ENCODE measurements at places on chromosomes 1 and 21. TPM values are rescaled to one million over a fixed set of nuclear protein-coding genes. Genes with fewer than 3 reads are reported as not detected.

DNA sequence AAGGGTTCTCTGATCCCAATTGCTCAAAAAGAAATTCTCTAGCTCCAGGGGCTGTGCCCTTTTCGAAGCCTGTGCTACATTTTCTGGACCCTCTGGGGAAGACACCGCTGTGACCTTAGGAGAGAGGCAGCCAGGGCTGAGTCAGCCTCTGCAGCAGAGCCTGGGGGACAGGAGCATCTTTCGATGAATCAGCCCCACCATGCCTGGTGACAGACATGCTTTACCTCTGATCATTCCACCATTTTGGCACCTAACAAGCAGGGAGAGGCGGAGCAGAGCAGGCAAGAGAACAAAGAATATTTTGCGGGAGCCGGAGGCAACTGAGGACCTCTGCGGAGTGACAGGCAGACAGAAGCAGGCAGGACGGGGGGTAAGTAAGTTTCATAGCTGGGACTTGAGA lies 84.9 kb downstream of the VWA5B1 start:
- DNase-seq, result no peak

- no peak for DNase-seq
These were observed 165.4 kb downstream of the PLXNA2 start for GRCh38 chr1:208078752-208079151.

The NBPF10 gene
- 1.3 TPM for total RNA-seq

- no peak for DNase-seq
These were observed 26.5 kb upstream of the ARHGEF16 start for GRCh38 chr1:3427711-3428704.

DNA sequence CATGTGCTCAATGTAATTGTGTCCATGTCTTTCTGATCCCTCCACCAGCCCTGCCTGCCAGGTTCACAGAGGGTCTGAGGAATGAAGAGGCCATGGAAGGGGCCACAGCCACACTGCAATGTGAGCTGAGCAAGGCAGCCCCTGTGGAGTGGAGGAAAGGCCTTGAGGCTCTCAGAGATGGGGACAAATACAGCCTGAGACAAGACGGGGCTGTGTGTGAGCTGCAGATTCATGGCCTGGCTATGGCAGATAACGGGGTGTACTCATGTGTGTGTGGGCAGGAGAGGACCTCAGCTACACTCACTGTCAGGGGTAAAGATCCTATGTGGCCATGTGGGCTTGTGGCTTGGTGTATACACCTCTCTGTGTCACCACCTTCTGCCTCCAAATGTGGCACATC lies 91.4 kb downstream of the OBSCN start:
- no peak for DNase-seq

The CEP104 gene
- total RNA-seq, result 27.3 TPM

The THEM5 gene
- not detected for total RNA-seq

The OR2T1 gene
- total RNA-seq, result not detected

The FHAD1 gene
- total RNA-seq, result 0.45 TPM

- peak; percentile 42 for DNase-seq
These were observed 56.8 kb downstream of the PLD5 start for GRCh38 chr1:242467556-242468145.

The MSH4 gene
- total RNA-seq, result 0.27 TPM

DNA sequence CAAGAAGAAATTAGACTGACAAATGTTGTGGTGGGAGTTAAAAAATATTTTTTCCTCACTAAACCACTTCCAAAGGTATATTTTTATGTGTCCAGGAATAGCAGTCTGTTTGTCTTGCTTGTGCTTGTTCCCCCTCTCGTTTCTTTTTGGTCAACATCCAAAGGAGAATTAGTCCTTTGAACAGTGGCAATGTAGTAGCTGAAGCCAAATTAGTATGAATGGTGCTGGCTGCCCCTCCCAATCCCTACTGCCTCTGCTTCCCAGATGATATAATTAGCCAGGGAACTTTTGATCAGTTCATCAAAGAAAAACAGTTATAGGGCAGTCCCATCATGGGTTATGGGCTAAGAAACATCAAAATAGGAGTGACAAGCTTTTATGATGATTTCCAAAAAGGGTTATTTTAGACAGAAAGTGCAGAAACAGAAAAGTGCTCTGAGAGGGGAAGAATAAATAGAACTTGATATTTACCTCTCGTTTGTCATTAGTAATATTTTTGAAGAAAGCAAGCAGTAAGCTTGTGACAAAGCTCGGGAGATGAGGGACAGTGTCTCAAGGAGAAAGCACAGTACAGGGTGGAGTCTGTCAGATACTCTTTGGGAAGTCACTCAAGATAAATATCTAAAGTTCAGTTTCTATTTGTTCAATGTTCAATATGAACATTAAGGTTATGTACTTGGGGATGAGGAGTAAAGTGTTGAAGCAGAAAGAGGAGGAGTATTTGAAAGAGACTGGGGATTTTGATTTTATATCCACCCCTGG lies 239.1 kb downstream of the HLX start:
- DNase-seq, result no peak

- no peak for DNase-seq
These were observed 11.1 kb downstream of the LEMD1 start for GRCh38 chr1:205410581-205411298.

DNA sequence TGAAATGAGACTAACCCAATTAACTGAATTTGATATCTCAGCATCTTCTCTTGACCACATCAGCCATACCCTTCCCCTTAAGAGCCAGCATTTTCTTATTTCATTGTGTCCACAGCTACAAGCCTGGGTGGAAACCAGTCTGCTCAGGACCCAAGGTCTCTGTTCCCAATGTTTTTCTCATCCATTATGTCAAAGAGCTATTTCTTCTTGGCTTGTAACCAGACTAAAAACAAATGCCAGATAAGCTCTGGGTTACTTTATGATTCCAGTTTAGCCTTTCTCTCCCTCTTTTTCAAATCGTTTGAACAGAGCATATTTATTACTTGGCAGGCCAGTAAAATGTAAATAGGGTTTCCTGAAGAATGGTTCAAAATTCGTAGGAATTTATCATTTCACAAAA lies 109.3 kb upstream of the SPATA6 start:
- DNase-seq, result no peak

The CYYR1 gene
- total RNA-seq, result not detected

The CD34 gene
- total RNA-seq, result 0.02 TPM

The OR6N1 gene
- not detected for total RNA-seq

- no peak for DNase-seq
These were observed 16.6 kb upstream of the GSTM4 start for GRCh38 chr1:109639063-109639840.

- DNase-seq, result peak; percentile 47
These were observed 131.0 kb upstream of the RUNX1 start for GRCh38 chr21:35179990-35180540.

GRCh38 chr1:155012026-155012546 lies 9.5 kb downstream of the ZBTB7B start:
- DNase-seq, result peak; percentile 71

DNA sequence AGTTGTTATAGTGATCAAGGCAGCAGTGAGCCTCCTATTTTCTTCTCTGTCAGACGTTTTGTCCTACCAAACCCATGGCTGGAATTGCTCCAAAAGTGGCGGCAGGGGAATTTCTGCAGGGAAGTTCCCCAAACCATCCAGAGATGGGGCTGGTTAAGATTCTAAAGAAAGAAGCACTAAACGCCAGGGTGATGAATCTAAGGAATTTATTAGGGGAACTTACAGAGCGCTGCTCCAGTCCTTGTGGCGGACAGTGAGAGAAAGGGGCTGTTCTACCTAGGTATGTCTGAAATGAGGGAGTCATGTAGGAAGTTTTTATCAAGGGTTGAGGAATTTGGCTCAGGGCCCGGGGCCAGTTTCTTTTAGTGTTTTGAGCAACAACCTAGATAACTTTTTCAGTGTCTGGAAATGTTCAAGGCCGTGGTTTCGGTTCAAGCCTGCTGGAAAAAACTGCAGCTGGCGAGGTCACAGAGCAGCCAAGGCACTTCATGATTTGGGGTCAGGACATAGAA lies 222.4 kb upstream of the B3GALT2 start:
- DNase-seq, result no peak

GRCh38 chr1:106926803-106927582 lies 129.5 kb upstream of the PRMT6 start:
- DNase-seq, result no peak

The EPHA10 gene
- total RNA-seq, result not detected

DNA sequence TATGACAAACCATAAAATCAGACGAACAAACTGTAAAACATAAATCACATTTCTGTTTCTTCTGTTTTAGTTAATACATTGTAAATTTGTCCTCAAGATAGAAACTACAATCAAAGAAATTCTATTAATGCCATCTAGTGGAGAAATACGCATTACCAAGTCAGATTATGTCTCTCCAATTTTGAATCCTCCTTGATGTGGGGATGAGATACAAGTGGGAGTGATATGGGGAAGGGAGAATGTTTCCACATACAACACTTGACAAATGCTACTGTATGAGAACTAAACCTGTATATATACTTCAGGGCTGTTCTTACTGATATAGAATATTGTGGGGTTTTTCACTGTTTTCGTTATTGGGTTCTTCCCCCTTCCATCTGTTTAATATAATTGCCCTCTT lies 2.6 kb downstream of the HFM1 start:
- no peak for DNase-seq

The HTR6 gene
- total RNA-seq, result 0.19 TPM

The GNG12 gene
- 0.05 TPM for total RNA-seq

The ZNF697 gene
- 0.59 TPM for total RNA-seq

- no peak for DNase-seq
These were observed 297.8 kb downstream of the BRINP3 start for GRCh38 chr1:190179817-190180216.

- no peak for DNase-seq
These were observed 387.9 kb downstream of the MATN1 start for GRCh38 chr1:30335389-30335996.

The LCE3D gene
- not detected for total RNA-seq

GRCh38 chr1:161082996-161083747 lies 6.2 kb downstream of the NECTIN4 start:
- DNase-seq, result no peak

DNA sequence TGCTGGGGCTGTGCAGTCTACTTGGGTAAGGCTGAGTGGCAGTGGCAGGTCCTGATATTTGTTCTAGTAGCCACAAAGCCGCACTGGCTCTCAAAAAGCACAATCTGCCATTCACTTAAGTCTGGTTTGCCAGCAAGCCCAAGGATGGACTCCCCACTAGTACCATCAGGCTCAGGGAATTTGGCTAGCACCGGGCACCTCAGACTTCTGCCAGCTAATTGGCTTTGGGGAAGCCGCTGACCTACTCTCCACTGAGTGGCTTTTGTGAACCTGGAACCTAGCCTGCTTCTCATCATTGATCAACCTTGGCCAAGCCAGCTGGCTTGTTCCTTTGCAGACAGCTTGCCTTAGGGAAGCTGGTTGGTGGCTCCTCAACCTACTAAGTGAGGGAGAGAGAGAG lies 83.1 kb downstream of the ESRRG start:
- no peak for DNase-seq

The ST6GALNAC5 gene
- total RNA-seq, result not detected

DNA sequence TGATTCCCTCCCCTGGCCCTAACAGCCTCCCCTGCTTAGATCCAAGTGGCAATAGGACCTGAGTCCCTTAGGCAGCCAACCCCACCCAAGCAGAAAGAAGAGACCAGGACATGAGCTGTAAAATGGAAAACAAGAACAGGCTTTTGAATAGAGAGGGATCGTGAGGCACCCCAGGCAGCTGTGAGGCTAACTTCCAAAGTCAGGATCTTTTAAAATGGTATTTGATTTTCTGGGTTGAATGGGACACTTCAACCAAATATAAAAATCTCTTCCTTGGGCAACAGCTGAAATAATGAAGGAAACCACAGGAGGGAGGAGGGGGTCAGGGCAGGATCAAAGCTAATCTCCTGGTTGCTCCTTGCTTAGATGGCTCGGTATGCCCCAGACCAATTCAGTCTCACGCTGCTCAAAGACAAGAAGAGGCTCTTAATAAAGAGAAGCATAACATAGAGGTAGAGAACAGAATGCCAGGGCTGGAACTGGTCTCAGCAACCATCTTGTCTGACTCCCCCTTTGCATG lies 28.6 kb upstream of the AVPR1B start:
- no peak for DNase-seq

GRCh38 chr1:59443310-59443709 lies 146.4 kb downstream of the FGGY start:
- no peak for DNase-seq

DNA sequence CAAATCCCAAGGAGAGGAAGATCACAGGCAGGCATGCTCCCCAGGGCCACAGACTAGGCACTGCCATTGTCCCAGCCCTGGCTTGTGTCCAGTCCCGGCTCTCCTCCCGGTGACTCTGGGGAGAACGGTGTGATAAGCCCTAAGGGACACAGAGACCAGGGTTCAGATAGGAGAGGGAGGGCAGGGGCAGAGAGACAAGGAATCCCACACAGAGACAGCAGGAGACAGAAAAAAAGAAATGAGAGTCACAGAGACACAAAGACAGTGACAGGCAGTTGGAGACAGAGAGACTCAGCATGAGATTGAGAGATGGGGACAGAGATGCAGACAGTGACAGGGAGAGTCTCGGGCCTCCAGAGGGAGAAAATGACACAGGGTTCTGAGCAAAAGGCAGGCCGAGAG lies 361 bp downstream of the INSRR start:
- no peak for DNase-seq

- DNase-seq, result no peak
These were observed 87.0 kb upstream of the ADAR start for GRCh38 chr1:154694995-154695394.

DNA sequence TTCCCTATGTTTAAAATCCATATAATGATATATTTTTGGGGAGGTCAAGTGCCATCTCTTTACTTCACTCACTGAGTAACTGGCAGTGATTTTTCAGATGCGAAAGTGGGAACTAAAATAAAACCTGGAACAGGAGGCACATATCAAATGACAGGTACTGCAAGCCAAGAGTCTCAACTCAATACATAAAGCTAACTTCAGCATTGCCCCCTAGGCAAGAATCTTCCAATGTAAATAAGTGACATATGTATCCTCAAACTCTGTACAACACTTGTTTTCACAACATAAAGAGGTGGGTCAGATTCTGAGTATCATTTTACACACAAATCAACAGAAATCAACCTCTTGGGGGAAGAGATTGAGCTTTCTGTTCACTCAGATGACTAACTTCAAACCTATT lies 18.1 kb downstream of the DCAF8 start:
- DNase-seq, result no peak

DNA sequence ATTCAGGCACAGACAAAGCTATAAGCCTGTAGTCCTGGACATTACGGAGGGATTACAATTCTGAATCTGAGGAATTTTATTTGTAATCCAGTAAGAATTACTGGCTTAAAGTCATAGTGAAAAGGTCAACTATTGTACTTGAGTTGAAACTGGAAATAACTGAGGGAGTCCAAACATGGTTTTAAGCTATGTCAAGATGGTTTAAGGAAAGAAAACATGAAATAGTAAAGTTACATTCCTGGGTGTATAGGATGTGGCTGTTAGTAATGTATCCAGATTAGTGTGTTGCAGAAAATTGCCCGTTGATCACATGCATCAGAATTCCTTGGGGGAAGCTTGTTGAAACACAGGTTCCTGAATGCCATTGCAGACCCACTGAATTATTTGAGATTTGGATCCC lies 124.8 kb upstream of the GORAB start:
- DNase-seq, result no peak

- DNase-seq, result no peak
These were observed 70.0 kb upstream of the SLC45A1 start for GRCh38 chr1:8247811-8248436.

Measured in activated naive CD4-positive, alpha-beta T cell treated with anti-CD3 and anti-CD28 coated beads for 36 hours (primary cell).